ENCODE measurements at places on chromosomes 1 and 21.

GRCh38 chr1:32398401-32398800 lies 4.2 kb upstream of the BSDC1 start:
- DNase-seq = no peak

DNA sequence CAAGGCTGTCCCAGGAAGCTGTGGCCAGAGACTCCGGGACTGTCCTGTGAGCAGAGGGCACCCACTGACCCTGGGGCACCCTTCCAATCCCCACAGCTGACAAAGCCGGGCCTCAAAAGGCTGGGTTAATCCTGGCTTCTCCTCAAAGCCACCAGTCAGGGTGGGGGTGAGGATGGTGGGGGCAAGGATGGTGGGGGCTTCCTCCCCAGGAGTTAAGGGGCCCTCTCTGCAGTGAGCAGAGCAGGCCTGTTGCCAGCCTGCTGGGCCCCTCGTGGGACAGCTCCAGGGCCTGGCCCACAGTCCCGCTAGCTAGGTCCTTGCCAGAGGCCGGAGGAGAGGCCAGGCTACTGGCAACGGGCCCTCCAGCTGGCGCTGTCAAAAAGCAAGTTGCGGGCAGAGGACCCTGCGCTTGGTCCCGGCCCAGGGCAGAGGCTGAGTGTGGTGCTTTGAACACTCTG lies 37.9 kb upstream of the CCDC27 start:
- no peak for DNase-seq

DNA sequence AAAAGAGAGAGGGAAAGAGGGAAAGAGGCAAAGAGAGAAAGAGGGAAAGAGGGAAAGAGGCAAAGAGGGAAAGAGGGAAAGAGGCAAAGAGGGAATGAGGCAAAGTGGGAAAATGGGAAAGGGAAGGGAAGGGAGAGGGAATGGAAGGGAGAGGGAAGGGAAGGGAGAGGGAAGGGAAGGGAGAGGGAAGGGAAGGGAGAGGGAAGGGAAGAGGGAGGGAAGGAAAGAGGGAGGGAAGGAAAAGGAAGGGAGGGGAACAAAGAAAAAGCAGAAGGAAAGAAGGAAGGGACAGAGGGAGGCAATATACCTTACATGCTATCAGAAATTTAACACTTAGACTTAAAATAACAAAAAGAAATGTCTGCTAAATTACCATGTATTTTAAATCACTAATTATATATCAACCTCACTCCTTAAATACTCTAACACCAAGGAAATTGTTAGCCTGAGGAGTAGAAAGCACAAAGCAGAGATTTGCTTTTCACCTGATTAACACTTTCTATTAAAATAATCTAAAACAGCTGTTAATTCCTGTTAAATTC lies 41.8 kb downstream of the DUSP10 start:
- no peak for DNase-seq

- no peak for DNase-seq
Observed at GRCh38 chr21:23394458-23394857, 2212.8 kb downstream of the MRPL39 start.

DNA sequence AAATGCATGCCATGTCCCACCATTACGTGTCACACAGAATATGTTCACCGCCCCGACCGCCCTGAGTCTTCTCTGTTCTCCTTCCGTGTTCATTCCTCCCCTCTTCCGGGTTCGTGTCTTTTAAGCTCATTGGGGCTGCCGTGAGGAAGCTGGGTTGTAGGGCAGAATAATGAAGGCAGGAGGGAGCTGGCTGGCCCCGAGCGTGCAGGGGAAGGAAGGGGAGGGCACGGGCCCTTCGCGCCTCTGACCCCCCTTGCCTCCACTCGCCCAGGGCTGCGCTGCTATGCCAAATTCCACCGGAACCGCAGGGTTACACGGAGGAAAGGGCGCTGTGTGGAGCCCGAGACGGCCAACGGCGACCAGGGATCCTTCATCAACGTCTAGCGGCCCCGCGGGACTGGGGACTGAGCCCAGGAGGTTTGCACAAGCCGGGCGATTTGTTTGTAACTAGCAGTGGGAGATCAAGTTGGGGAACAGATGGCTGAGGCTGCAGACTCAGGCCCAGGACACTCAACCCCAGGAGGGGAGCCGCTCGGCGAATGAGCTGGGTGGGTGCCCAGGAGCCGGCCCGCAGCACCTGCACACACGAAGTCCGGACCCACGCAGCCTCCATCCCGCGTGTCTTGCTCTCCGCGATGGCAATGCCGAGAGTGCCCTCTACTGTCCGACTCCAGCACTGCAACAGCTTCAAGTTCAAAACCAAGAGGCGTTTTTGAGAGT lies 16.5 kb upstream of the AGTRAP start:
- DNase-seq = no peak

GRCh38 chr1:3691421-3692204 lies 39.3 kb downstream of the TP73 start:
- no peak for DNase-seq

- DNase-seq = no peak
Observed at GRCh38 chr1:183002797-183003196, 20.4 kb upstream of the LAMC1 start.

GRCh38 chr1:208312706-208313105 lies 68.5 kb upstream of the PLXNA2 start:
- no peak for DNase-seq
